Stimulated activated CD4-positive, alpha-beta T cell treated with anti-CD3 and anti-CD28 coated beads, Interleukin-1b, Interleukin-23, amount 100 ng/mL, for 4 hours (primary cell): ENCODE measurements at places on chromosomes 11 and 22.

DNA sequence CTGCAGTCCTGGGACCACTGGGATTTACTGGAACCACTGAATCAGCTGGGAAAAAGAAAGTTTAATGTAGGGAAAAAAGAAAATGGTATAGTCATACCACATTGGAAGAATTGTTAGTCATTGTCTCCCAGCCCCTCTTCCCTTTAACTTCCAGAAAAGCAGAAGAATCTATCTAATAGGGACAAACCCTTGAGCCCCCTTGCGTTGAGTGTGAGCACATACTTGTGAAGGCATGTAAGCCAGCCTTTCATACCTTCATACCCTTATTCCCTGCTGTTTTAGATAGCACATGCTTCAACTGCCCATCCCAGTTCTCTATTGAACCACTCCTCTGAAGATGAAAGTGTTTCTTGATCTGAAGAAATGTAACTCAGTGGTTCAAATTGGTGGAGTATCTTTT lies 6.6 kb downstream of the TREH start:
- no peak for DNase-seq

GRCh38 chr22:20405291-20405930 lies 11.5 kb downstream of the ZNF74 start:
- no peak for DNase-seq

DNA sequence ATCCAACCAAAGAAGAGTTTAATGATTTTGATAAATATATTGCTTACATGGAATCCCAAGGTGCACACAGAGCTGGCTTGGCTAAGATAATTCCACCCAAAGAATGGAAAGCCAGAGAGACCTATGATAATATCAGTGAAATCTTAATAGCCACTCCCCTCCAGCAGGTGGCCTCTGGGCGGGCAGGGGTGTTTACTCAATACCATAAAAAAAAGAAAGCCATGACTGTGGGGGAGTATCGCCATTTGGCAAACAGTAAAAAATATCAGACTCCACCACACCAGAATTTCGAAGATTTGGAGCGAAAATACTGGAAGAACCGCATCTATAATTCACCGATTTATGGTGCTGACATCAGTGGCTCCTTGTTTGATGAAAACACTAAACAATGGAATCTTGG lies 23.9 kb downstream of the KDM4D start:
- no peak for DNase-seq

DNA sequence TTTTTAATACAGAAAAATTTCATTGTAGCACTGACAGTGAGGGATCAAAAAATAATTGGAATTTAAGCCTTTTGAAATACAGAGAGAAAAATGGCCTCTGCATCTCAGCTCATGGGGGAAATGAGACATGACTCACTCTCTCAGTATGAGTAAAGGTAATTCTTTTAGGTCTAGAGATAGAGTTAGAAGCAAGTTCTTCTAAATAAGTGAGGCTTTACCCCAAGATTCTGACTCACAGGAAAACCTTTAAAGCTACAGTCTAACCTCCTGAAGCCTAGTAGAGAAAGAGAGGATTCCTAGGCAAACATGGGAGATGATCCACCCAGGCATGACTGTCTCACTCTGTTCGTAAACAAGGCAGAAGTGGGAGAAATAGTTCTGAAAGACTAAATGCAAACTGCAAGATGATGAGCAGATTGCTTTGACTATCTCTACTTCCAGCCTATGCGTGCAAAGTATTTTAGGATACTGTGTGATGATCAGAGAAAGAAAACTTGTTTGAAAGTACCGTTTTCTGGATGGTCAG lies 1003.3 kb upstream of the CCDC90B start:
- no peak for DNase-seq

GRCh38 chr22:39567135-39567946 lies 3.2 kb upstream of the CACNA1I start:
- peak; percentile 16 for DNase-seq

DNA sequence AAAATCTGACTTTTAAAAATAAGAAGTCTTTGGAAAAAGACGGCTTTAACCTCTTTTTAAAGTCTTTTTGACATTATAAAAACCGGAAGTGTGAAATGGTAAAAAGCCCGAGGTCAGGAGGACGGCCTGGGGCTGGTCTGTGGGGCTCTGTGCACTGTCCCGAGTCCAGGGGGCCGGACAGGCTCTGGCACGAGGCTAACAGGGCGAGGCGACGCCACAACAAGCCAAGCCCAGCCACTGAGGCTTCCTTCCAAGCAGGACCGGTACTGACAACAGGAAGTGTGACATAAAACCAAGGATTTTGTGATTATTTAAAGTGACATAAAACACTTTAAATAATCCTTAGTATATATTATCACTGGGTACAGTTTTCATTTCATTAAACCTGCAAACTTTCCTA lies 39.2 kb downstream of the BRD1 start:
- no peak for DNase-seq

DNA sequence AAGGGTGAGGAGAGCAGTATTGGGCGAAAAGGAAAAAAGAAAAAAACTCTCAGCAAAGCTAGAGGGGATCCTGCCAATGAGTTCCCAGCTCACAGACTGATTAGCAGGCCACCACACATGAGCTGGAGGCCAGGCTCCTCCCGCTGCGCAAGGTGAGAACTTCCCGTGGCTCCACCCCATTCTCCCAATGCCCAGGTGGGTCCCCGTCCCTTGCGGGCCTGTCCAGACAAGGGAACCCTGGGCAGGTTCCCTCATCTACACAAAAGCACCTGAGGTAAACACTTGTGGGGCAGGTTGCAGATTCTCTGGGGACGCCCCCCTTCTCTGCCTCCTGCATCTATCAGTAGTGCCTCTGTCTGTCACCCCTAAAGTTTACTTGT lies 46.5 kb downstream of the CDPF1 start:
- no peak for DNase-seq

DNA sequence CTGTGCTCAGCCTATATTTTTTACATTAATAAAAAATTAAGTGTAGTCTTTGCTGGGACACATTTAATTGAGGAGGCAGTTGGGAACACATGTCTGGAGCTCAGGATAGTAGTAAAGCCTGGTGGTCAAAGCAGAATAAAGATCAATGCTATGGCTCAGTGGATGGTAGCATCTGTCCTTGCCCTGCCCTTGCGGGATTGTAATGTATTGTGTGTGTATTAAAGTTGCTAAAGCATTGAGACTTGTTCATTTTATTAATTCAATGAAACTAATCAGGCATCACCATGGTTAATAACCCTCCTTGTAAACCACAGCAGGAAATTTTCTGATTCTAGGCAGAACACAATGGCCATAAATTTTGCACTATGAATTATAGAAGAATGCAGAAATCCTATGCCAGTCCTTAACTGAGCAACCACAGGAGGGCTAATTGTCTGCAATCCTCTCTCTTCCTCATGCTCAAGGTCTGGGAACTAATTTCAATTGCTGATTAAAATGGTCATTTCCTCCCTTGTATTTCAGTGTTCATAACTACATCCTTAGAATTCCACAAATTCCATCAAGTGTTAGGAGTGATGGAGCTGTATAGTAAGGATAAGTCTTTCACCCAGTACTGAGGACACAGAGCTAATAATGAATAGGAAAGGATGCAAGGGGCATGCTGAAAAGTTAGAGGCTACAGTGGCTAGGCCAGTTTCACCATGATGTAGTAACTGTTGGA lies 403.2 kb upstream of the DDI1 start:
- DNase-seq = no peak
